Tongue (tissue), 3 donors: ENCODE measurements at places on chromosomes 12 and 14.

GRCh38 chr12:87274594-87275245, 754.5 kb downstream of the C12orf50 start:
- peak; percentile 39 for DNase-seq

DNA sequence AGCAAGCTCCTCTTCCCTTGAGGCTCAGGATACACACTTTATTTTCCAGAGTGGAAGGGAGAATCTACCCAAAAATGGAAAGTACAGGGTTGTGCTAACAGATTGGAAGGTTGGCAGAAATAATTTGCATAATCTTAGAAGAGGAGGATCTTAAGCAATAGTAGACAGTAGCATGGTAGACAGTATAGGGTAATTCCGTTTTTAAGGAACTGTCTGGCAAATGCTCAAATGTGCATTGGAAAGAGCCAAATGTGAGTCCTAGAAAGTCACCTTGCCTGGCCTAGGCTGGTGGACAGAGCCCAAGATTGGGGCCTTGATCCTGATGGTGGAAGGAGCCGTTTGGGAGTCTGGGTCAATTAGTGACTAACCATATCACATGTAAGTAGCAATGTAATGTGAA, 13.1 kb upstream of the CARMIL3 start:
- DNase-seq: no peak

DNA sequence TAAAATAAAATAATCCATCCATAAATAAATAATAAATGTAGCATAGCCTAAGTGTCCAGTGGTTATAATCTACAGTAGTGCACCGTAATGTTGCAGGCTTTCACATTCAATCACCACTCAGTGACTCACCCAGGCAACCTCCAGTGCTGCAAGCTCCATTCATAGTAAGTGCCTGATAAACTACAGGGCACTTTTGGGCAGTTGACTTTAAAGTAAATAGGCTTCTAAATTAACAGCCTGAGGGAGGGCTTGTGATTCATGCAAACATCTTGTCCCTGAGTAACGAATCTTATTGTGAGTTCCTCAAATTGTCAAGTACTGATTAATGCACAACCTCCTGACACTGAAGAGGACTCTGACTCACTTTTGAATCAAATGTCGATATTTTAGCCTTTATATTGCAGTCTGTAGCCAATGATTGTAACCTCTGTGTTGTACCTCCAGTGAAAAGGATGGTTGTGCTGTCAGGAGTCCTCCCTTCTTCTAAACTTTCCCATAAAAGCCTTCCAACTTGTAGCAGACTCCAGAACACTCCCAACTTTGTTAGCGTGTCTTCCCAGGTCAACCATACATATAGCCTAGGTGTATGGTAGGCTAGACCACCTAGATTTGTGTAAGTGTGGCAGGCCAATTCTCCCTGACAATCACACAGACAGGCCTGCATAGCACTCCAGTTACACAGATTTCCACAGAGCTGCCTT, 55.0 kb upstream of the BICD1 start:
- no peak for DNase-seq

GRCh38 chr12:107584563-107584962, 101.0 kb upstream of the PWP1 start:
- DNase-seq: no peak

- no peak for DNase-seq
These were observed 237.6 kb downstream of the ATXN7L3B start for GRCh38 chr12:74775276-74775675.

DNA sequence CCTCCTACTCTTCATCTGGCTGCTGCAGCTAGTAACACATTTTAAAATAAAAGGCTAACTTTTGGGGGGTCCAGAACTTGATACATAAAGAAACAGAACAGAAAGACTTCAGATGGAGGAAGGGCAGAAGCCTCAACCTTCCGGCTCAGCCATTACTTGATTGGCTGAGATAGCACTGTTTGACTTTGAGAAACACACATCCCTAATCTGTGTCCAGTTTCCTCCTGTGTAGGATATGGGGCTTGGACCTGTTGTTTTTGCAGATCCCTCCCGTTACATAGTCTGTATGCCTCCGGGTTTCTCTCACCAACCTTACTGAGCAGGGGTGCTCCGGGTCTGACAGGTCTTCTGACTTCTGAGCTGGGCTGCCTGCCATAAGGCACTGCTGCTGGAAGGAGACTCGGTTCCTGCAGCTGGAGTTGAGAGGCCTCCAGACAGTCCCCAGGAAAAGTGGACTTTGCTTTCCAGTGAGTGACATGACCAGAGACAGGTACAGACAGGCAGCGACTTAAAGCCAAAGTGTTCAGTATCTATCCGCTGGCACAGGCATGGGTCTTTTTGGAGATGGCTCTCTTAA, 8.3 kb upstream of the ZNF641 start:
- no peak for DNase-seq

DNA sequence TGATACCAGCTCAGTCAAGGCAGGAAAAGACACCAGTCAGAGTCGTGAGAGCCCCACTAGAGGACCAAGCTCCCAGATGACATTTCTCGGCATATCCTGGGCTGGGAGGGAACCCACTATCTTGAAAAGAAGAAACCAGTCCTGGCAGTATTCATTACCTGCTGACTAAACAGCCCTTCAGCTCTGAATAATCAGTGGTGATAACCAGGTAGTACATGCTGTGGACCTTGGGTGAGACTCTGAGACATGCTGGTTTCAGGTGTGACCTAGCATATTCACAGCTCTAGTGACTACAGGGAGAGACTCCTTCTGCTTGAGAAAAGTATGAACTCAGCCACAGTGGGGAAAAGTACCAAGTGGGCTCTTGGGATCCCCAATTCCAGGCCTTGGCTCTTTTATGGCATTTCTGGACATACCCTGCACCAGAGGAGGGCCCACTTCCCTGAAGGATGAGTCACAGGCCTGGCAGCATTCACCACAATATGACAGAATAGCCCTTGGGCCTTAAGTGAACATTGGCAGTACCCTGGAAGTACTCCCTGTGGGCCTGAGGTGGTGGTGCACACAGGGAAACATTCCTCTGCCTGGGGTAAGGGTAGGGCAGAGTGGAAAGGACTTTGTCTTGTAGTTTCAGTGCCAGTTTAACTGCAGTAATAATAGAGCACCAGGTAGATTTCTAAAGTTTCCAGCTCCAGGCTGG, 82.6 kb upstream of the SLC38A4 start:
- DNase-seq: no peak

DNA sequence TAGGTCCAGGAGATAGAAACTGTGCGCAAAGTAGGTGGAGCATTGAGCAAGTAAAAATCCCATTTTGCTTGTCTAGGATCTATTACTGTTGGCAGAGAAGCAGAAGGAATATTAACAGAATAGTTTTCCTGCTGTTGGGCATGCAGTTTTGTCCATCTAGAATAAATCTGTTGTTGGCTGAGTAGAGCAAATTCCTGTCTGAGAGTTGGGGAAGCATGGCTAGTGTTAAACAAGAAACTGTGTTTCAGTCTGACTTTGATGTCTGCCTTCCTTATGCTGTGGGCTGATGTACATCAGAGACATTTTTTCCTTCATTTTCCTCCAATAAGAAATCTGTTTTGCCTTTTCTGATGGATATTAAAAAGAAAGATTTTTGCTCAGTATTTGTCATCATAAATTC, 98.2 kb downstream of the RAD52 start:
- no peak for DNase-seq

- no peak for DNase-seq
These were observed 314.8 kb downstream of the SNAPC1 start for GRCh38 chr14:62076825-62077605.

DNA sequence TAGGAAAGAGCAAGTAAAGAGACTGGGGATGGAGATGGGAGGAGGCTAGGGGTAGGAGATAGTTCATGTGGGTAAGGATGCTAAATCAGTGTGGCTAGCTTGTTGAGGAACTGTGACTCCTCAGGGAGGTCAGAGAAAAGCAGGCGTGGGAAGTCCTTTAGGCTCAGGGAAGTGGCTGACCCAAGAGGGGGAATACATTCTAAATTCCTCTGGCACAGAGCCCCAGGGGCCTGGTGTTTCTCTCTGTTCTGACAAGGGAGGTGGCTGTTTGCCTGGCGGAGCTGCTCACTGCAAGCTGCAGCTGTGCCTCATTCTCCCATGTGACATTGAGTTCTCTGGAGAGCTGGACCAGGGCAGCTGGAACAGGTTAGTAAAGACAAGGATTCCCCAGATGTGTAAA, 152.2 kb upstream of the SLC38A2 start:
- peak; percentile 93 for DNase-seq

- no peak for DNase-seq
These were observed 36.2 kb downstream of the PRMT8 start for GRCh38 chr12:3527181-3527580.

GRCh38 chr14:73339846-73340595, 102.7 kb downstream of the PAPLN start:
- DNase-seq: no peak

DNA sequence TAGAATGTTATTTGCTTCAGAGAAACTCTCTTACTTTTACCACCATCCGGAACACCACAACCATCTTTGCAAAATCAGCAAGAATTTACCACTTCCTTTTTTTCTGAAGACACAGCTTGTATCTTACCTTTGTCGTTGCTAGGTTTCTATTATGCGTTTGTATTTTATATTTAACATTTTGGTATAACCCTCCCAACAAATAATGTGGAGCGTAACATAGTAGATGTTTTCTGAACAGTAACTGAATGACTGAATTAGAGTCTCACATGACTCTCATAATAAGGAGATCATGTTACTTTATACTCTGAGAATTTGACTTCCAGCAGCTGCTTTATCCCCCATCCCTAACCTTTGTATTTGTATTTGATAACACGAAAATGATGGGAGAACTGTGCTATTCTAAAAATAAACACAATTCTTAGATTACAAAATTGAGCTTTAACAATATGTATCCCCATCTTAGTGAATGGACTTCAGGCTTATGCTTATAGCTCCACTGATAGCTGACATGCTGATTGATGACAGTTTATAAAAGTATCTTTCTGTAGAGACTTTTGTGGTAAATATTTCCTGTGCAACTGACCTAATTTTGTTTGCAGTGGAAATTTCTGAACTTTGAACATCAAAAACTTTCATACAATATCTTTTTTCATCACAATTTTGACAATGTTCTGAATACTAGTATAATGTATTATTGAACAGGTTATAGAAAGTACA, 7.9 kb upstream of the KLRB1 start:
- DNase-seq: no peak

DNA sequence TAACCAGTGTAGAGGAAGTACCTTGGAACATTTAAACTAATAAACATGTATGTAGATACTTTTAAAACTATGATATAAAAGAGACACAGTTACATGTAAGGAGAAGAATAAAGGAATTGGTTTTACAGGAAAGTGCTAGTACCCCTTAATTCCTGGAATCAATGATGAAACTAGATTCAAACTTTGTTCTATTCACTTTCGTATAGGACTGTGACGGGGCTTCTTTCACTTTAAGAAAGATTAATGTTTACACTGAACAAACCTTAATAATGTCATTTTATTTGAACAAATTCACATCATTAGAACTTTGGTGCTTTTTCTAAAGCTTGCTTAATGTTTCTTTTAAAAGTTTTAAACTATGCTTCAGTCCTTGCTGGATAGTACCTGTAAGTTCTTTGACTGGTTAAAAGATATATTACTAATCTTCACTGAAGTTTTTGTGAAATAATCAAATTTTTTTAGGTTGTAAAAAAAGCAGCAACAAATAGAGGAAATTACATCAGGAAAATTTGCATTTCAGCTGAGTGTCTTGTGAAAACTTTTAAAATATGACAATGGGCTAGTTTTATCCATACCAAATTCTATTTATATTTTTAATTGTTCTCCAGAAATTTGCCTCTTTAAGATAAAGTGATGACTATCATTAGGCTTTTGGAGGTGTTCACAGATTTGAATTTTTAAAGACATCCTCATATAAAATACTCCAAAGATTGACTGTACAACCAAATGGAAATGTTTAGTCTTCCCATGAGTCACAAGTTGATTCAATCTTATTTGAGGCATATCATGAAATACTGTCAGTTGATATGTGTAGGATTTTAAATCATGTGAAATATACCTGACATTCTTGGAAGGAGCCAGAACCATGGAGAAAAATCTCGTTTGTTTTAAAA, 36.2 kb downstream of the PAPOLA start:
- no peak for DNase-seq

GRCh38 chr12:44497044-44497443, 379.1 kb downstream of the NELL2 start:
- DNase-seq: no peak

DNA sequence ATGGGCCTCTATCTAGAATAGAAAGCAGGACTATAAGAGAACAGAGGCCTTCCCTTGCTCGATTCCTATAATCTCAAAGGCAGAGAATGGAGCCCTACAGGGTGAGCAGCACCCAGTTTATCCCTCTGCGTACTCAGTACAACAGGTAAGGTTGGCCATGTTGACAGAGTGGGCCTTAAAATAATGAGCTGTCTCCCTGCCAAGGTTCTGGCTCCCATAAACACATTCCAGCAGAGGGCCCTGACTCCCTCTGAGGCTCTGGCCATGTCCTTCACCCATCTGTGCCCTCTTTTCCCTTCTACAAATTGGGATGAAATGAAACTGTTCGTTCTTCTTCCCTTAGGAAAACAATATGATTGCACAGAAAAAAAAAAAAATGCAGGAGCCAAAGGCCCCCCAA, 16.9 kb upstream of the PNMA1 start:
- no peak for DNase-seq

DNA sequence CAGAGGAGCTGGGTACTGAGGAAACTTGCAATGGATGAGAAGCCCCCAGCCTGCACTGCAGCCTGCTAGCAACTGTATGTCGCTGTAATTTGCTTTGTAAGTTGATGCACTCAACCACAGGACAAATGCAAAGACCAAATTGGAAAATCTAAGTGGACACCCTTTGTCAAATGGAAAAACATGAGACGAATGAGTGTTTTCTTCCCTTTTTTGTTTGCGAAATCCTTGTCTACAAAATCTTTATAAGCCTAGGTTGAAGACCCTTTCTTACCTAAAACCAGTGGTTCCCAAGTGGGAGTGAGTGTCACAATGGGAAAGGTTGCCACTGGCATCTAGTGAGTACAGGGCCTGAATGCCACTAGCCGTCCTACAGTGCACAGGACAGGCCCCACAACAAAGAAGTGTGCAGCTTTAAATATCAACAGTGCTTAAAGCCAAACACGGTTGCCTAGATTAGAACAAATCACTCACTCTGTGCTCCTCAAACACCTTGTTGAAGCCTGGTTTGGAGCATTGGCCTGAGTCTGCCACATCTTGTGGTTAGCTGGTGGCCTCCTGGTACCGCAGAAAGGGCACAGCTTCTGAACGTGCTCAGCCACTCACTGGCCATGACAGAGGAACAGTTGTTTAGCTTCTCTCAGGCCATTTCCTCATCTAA, 7.6 kb upstream of the VASH1 start:
- DNase-seq: no peak
